ENCODE measurements at places on chromosomes 6 and 20.
A peak's percentile ranks its signal among the peaks of the same experiment; 100 is the strongest.

DNA sequence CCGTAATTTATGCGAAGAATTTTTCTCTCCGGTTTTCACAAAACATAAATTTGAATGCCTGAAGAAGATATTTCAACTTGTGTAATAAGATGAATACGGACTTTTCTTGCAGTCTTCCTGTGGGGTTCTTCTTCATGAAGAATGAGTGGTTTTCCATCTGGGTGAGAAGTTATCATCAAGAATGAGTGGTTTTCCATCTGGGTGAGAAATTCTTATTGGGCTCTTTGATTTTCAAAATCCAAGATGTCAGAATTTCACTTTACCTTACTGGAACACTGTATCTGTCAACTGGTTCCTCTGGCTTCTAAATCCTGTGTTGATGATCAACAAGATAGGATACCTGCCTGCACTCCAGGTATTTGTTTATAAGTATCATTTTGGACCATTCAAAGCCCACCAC lies 160.1 kb upstream of the C6orf118 start:
- no peak for DNase-seq

DNA sequence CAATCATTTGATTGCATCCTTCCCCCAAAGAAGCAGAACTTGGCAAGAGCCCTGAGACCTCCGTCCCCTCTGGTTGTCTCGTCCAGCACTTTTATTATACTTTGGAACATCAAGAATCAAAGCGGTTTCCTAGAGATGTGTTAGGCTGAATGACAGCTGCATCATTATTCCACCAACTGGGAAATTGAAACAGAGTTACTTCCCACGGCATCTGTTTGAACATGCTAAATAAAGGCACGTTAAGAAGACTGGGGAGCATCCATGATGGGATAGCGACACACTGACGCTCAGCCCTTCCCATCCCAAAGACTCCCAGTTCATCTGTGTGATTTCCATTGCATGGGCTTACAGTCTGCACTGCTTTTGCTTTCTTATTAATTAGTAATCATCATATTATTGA lies 147.8 kb downstream of the TBC1D7 start:
- DNase-seq, result no peak

- no peak for DNase-seq
These were observed 210.8 kb upstream of the FUT9 start for GRCh38 chr6:95804847-95805541.

- DNase-seq, result no peak
These were observed 407.8 kb downstream of the CDC5L start for GRCh38 chr6:44795326-44795725.

- no peak for DNase-seq
These were observed 43.0 kb downstream of the VEGFA start for GRCh38 chr6:43812850-43813578.

DNA sequence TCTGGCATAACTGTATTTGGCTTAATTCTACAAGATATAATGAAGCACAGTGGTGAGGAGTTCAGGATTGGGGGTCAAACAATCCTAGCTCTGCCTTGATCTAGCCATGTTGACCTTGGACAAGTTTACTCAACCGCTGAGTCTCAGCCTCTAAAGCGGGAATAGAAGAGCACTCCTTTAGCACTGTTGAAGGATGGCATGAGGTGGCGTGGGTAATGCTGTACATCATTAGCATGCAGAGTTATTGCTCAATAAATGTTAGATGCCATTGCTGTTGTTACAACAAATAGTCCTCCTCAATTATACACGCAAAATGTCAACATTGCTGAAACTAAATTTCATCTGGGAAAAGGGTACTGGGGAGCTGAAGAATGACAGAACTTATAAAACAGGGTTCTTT lies 78.6 kb downstream of the KIF13A start:
- no peak for DNase-seq

- DNase-seq, result no peak
These were observed 984 bp downstream of the TFAP2C start for GRCh38 chr20:56630086-56630493.

DNA sequence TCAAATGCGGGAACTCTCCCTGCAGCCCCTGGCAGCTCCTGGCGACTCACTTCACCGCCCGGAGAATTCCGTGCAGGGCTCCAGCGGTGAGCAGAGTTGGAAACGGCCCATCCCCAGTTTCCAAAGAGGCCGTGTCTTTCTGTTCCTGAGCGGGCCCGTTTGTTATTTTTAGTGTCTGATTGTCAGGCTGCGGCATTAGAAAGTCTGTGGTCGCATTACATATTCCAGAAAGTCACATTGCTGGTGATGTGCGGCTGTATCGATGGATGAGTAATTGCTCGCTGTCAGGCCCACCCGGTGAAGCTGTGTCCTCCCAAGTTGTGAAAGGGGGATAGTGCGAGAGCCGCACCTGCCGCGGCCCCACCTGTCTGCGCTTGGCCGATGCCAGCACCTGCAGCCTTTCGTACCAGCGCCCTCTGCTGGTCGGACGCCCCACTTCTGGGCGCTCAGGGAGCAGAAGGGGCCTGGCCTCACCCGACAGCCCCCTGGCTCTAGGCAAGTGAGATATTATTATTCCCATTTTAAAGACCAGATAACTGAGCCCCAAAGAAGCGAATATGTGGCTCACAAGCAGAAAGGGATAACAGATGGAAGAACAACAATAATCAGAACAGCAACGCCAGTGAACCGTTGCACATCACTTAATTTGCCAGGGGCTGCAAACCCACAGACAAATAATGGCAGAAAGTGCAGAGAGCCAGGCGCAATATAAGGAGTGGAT lies 244.9 kb downstream of the TSHZ2 start:
- DNase-seq, result peak; percentile 31

- DNase-seq, result no peak
These were observed 495 bp upstream of the ARMC2 start for GRCh38 chr6:108847738-108848115.

- no peak for DNase-seq
These were observed 167.8 kb upstream of the UST start for GRCh38 chr6:148578837-148579565.

DNA sequence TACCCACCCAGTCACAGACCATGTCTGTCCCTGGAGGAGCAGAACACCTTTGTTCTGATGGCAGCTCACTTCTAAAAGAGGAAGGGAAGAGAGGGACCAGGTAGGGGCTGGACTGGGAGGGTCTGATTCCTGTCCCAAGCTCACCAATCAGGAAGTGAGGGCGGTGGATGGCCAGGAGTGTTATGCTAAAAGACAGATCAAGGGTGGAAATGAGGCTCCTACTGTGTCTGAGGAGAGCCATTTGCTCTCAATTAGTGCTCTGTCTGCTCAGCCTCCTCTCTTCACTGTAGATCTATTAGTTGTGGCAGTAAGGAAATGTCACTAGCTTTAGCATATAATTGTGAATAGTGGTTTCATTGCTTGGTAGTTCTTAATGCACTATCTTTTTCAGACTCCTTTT lies 72.5 kb downstream of the ARMC2 start:
- no peak for DNase-seq

DNA sequence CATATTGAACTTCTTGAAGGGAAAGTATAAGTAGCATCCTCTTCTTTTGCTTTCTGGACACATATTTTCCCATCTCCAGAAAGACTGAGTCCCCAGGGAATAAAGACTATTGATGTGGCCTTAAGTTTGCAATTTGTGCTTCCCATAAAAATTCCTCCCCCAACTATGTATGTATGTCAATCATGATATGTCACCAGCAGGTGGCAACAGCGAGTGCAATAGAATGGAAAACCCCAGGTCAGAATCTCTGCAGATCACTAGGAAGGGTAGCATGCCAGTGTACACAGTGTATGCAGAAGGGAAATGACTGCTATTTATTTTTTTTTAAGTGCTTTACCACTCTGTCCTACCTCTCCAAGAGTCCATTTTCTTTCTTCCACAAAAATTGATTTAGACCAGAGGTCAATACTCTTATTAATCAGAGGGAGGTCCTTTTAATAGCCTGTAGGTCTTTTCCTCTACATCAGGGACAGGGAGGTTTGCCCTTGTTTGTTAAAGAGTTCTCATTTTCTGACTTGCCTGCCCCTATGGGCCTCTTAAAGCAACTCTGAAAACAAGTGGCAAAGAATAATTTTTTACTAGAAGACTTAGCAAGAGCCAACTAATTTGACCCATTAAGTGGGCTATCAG lies 61.4 kb downstream of the BMP2 start:
- peak; percentile 24 for DNase-seq

- DNase-seq, result no peak
These were observed 28.5 kb downstream of the SF3B5 start for GRCh38 chr6:144066741-144067484.

GRCh38 chr6:111503194-111503593 lies 20.2 kb upstream of the REV3L start:
- DNase-seq, result no peak

GRCh38 chr6:9455864-9456658 lies 958.8 kb downstream of the TFAP2A start:
- DNase-seq, result peak; percentile 95

GRCh38 chr20:37319151-37319671 lies 26.7 kb upstream of the SRC start:
- no peak for DNase-seq

- DNase-seq, result no peak
These were observed 44.3 kb downstream of the CNKSR3 start for GRCh38 chr6:154466139-154466538.

DNA sequence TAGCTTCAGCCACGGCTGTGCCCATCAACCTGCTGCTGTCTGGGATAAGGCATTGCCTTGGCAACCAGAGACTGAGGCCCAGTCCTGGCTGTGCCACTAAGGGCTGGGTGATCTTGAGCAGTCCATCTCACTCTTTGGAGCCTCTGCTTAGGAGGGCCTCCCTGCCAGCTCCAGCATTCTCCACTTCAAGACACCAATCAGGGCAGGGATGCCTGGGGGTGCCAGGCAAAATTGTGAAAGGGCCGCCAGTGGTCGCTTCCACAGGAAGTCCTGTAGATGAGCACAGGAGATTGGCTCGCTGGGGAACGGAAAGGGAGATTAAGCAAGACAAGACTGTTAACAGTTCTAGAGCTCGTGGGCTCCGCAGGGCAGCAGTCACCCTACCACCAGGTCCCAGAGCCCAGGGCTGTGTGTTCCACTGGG lies at the start of gene RAB44:
TSS of gene RAB44 (plus strand) at position 346 of the 423 bp plus-strand sequence. CDS start 6,410 bp downstream, outside the sequence.
- DNase-seq, result no peak

- no peak for DNase-seq
These were observed 11.0 kb upstream of the FOXO3 start for GRCh38 chr6:108549741-108550140.

DNA sequence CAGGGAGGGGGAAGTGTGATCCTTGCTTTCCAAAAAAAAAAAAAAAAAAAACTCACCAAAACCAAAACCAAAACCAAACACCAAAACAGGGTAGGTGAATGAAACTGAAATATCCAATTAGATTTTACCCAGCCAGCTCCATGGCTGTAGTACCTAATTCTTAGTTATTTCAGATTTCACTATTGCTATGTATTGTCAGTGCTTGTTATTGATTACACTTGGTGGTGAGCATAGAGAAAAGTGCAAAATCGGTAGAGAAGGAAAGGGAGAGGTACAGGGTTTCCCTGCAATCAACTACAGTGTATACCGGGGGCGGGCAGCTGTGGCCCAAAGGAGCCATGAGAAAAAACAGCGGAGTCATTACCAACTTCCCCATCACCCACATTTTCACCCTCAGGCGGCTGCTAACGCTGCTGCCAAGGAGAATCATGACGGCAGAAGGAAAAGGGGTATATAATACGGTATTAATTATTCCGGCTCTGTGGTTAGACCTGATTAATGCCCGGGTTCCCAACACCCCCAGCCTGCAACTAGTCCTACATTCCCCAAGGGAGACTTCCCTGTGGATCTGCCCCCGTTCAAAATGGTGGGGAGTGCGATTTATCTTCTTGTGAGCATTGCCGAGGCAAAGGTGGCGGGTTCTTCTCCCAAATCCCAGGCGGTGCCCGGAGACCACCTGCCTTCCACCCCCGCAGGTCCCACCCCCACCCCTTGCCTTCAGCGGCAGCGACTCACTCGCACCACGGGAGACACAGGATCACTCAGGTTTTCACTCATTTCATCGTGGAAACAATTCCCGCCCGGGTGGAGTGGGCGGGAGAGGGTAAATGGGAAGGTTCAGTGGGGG lies at the start of gene C6orf62:
TSS of gene C6orf62 (minus strand) at position 30 of the 847 bp plus-strand sequence. CDS start 486 bp downstream, outside the sequence.
- no peak for DNase-seq

DNA sequence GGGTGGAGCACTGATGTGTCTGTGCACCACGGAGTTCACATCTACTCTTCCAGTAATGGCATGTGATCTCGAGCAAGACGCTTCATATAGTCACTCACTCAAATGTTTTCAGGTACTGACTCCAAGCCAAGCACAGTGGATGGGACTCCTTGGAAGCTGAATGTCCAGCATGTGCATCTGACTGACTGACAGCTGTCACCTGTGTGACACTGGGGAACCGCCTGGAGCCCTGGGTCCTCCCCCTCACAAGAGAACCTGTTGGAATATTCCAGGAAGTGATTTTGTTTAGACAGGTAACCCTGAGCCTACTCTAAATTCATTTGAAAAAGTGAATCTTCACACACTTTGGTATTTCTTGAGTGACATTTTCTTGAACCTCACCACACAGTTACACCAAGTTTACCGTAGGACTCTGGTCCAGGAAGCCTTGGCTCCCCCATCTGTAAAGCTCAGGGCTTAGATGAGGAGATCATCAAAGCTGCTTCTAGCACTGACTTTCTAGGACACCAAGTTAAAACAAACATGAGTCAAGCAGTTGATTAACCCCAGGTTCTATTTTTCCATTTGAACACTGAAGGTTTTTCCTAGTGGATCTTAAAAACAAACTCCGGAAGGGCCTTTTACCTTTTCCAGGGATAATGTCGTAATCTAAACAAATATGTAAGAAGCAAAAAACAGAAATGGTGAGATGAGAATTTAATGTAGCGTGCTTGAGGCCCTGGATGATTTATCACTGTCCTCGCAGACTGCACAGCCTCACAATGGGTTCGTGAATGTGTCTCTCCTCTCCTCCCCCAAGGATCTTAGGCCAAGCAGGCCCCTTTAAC lies 50.1 kb downstream of the EDN3 start:
- DNase-seq, result no peak

DNA sequence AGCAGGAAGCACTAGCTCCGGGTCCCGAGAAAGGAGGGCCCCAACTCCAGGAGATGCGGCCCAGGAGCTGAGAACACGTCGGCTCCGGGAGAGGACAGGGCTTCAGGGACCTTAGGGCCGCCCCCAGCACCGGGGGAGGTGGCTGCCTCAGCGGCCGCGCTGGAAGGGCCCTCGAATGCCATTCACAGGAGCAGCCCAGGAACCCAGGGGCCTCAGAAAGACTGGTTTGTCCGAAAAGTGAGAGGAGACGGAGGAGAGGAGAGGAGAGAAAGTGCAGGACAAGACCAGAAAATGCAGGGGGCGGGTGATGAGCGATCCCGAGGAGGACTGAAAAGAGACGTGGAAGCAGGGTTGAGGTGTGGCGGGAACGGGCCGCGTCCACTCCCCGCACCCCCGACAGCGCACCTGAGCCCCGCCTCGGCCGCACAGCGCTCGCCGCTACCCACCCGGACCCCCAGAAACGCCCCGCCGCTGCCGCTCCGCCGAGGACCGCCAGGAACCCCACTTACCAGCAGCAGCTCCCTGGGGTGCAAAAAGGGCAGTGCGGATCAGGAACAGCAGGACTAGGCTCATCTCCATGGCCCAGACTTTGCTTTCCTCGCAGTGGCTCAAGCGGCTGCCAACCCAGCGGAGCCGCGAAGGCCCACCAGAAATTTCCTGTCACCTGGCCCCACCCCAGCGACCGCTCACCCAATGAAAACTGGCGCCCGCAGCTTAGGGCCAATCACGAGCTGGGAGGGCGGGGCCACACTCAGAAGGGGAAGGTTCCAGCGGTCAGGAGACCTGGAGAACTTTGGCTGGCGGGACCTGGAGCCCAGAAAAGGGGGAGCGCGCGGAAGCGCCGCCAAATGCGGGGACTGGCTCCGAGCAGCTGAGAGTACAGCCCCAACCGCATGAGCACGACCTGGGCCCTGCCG lies 25.4 kb downstream of the HLA-F start:
- DNase-seq, result peak; percentile 60

- DNase-seq, result no peak
These were observed 272.2 kb upstream of the THEMIS start for GRCh38 chr6:128172752-128173682.

Data from NCI-H1930 (cell line).